ENCODE measurements at places on chromosomes 1 and 21.

DNA sequence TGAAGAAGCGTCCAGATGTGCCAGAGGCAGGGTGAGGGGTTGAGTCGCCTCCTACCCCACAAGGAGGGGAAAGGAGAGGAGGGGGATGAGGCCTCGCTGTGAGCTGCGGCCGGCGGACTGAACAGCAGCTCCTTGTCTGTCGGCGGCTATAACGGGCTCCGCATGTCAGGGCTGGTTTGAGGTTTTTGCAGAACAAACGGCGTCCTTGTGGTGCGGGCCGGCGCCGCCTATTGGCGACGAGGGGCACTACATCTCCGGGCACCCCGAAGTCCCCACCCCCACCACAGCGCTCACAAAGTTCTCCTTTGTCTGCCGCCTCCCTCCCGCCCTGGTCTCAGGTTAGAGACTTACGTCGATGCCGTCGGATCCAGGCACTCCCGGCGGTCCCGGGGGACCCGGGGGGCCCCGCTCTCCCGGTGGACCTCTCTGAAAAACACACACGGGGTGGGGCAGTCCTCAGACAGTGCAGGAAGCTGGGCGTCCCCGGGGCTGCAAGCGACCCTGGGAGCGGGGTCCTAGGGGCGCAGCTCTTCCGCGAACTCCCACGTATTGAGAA, 1.8 kb downstream of the COL9A2 start:
- DNase-seq, result peak; percentile 53

DNA sequence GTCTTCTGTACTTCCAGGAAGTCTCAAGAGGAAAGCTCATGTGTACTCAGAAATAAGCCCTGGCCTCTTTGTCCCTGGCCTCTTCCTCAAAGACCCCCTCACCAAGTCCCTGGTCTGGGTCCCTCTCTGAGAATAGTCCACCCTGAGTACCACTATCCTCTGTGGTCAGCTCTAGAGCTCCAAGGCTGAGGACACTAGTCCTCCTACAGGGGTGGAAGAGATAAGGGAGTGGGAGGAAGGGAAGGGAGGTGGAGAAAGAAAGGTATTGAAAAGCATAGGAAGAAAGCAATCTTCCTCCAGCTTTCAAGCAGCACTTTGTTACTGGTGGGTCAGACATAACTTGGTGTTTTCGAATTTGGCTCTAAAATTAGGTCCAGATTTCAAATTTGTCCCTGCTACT, 181.4 kb downstream of the NRIP1 start:
- DNase-seq, result no peak

- no peak for DNase-seq
Observed at GRCh38 chr1:42453386-42453785, 2.4 kb downstream of the ZMYND12 start.

- no peak for DNase-seq
Observed at GRCh38 chr1:31595836-31596736, 19.8 kb downstream of the TINAGL1 start.

DNA sequence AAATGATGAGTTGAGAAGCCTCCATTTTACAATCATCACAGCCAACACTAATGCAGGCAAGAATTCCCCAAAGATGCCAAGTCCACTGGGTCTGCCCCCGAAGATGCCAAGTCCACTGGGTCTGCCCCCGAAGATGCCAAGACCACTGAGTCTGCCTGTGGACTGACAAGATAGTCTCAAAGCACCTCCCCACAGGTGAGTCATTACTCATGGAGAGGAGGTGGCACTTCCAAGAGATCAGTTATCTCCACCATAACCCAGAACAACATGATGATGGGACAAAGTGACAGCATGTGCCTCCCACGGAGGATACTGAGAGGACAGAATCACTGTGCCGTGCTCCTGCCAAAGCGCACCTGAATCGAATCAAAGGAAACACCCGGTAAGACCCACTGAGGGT, 4.8 kb downstream of the PTTG1IP start:
- no peak for DNase-seq

DNA sequence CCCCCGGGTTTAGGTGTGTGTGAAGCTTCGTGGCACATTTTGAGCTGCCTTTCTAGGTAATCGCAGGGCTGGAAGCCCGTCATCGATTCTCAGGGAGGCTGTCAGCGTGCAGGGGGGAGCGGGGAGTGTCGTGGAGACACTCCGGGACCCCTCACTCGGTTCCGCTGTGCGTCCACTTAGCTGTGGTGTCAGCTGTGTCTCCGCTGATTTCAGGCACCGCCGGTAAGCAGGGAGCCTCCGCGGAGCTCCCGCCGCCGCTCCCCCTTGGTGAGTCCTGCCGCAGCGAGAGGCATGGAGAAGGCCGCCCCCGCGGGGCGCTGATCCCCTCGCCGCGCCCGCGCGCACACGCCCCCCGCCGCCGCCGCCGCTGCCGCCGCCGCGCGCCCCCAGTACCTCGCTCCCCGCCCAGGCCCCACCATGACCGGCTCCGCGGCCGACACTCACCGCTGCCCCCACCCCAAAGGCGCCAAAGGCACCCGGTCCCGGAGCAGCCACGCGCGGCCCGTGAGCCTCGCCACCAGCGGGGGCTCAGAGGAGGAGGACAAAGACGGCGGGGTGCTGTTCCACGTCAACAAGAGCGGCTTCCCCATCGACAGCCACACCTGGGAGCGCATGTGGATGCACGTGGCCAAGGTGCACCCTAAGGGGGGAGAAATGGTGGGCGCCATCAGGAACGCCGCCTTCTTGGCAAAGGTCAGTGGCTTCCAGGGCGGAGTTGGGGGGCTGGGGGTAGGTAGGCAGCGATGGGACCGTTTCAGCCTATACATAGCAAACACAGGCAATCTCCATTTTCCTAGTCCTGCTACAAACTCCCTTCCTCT, 995 bp downstream of the VASH2 start:
- DNase-seq, result no peak

GRCh38 chr1:230424391-230425251, 1.5 kb downstream of the PGBD5 start:
- DNase-seq, result no peak

GRCh38 chr1:171134204-171134923, 43.7 kb downstream of the FMO3 start:
- DNase-seq, result no peak

DNA sequence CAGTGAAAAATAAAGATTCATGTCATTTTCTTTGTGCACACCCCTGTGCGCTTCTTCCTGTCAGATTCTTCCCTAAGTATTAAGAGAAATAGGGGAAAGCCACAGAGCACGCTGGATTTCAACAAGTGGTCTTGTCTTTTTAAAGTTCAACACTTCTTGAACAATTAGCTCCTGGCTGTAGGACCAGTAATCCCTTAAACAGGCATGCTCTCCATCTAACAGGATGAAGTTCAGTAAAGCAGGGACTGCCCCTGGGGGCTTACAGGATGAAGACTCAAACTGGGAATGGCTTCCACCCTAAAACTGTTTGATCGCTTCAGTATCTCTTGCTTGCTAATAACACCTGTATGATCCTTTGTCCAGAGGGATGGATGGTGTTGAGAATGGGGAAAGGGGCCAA, 4.2 kb downstream of the PSMB4 start:
- no peak for DNase-seq

- DNase-seq, result no peak
Observed at GRCh38 chr1:2934156-2934540, 87.1 kb upstream of the ACTRT2 start.

GRCh38 chr1:186461014-186461413, at the start of gene PDC:
PDC (minus strand) TSS chr1:186461114; CDS start chr1:186449459, 11,655 bp downstream.
- DNase-seq, result no peak

DNA sequence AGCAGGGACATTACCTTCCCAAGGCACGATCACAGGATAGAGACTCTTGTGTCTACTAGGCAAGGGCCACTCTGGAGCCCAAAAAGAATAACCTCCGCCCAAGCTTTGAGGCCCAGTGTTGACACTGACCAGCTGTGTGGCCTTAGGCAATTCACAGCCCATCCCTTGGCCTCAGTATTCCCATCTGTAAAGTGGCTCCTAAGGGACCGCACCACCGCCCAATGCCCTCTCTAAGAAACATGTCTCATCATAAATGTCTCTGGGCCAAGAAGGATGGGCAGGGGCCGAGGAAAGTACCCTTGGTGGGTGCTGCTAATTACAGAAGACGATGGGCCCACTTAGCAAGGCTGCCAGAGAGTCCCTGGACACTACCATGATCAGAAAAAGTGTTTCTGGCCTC, 628 bp downstream of the ARHGEF19 start:
- DNase-seq, result no peak

GRCh38 chr1:21090463-21090862, 86.2 kb downstream of the EIF4G3 start:
- no peak for DNase-seq

GRCh38 chr1:218874313-218874712, 299.4 kb upstream of the LYPLAL1 start:
- DNase-seq, result no peak

DNA sequence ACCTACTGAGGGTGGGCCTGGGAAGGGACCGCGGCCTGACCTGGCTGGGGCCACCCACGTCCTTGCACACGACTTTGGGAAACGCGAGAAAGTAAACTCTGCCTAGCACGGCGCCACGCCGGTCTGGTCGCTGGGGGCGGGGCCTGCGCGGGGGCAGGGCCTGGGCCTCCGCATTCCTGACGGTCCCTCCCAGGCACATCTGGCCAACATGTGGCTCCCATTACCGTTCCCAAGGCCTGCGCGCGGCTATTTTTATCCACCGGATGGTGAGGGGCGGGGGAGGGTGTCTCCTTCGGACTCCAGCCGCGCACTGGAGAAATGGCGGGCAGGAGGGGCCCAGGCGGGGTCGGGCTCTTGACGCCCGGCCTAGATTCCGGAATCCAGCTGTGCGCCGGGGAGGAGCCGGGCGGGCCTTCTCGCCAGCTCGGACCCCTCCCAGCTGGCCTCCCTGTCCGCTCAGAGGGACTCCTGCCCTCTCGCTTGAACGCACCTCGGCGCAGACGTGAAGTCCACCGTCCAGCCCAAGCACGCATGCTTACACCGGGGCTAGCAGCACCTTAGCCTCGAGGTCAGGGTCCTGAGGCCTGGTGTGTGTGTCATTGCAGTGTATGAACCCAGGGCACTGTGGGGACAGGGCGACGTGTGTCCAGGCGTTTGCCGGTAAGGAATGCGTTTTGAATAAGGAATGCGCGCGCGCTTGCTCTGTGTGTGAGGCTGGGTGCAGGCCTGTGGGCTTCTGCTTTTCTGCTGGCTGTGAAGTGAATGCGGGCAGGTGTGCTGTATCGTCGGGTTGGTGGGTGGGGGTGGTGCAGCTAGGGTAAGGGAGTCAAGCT, 2.1 kb downstream of the EVA1B start:
- peak; percentile 82 for DNase-seq

DNA sequence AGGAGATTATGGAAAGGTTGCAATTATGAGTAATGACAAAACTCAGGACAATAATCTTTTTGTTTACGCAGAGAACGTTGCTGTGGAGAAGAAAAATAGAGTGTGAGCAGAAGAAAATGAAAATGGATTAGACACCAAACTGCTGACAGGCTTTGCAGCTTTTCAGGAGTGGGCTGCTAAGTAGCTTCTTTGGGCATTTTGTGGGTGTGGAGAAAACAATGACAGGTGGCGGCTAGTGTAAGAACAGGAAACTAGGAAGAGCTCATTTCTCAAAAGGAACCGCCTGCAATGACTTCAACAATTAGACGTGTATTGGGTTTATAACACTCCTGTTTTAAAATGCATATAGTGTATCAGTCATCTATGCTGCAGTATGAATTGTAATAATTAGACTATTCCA, 18.3 kb upstream of the PALMD start:
- DNase-seq, result no peak

- DNase-seq, result no peak
Observed at GRCh38 chr1:168917796-168918195, 188.7 kb upstream of the ATP1B1 start.

DNA sequence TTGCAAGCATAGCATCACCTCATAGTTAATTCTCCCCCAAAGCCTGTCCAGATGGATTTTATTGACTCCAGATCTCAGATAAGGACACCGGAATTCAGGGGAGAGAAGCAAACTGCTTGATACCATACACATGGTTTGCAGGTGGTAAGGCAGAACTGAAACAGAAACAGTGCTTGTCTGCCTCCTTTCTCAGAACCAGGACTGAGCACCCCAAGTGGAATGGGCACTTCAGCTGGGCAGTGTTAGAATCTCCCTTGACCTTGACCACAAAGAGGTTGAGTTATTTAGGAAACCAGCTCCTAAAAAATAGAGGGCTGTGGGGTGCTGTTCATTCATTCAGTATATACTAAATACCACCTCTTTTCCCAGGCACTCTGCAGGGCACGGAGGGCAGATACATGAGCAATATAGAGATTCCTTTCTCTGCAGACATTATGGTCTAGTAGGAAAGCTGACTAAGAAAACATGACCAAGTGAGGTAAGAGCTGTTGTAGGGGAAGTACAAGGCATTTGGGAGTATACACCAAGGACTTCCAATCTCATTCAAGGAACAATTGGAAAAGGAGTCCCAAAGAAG, 185.2 kb downstream of the C1orf94 start:
- no peak for DNase-seq

DNA sequence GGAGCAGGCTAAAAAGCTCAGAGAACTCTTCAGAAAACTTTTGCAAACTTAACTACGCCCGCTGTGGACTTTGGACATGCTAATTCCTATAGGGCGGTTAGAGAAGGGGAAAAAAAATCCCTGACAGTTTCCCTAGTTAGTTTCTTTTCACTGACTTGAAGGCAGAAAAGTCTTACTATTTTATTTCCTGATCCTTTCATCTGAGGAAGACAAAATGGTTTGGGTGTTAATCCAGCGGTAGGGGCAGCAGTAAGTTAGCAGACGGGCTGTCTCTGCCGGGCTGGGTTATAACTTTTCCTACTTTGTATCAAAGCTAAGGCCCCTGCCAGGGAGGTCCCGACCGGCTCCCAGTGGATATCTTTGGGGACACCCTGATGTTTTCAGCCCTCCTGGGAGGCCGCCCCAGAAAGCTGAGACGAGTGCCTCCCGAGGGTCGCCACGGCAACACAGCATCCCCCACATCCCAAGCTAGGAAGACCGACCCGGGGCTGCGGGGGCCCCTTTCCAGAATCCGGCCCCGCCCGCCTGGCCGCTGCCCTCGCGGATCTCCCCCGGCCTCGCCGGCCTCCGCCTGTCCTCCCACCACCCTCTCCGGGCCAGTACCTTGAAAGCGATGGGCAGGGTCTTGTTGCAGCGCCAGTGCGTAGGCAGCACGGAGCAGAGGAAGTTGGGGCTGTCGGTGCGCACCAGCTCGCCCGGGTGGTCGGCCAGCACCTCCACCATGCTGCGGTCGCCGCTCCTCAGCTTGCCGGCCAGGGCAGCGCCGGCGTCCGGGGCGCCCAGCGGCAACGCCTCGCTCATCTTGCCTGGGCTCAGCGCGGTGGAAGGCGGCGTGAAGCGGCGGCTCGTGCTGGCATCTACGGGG, 162.6 kb downstream of the RUNX1 start:
- DNase-seq, result no peak

- DNase-seq, result no peak
Observed at GRCh38 chr1:39230261-39231190, 26.0 kb downstream of the MACF1 start.

- no peak for DNase-seq
Observed at GRCh38 chr1:1664941-1665814, 6.4 kb upstream of the CDK11B start.

GRCh38 chr1:209107535-209107934, 476.0 kb upstream of the CAMK1G start:
- DNase-seq, result no peak

All from forelimb muscle (tissue), 1 donor.